ENCODE measurements at places on chromosomes 7 and 10.

DNA sequence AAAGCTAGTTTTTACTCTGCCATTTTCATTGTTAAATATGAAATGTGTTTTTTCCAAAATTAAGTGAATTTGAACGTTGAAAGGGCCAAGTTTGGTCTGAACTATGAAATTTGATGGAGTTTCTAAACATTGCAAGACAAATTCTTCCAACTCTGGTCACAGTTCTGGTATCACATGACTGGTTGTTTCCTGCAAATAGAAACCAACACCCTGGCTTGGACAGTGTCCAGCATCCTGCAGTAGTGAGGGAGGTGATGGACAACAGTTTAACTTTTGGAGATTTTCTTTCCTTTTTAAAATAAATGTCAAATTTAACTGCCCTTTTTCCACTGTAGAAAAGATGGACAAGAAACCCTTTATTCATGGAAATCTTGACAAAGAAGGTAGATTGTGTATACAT lies 54.8 kb upstream of the AGBL3 start:
- DNase-seq: no peak

DNA sequence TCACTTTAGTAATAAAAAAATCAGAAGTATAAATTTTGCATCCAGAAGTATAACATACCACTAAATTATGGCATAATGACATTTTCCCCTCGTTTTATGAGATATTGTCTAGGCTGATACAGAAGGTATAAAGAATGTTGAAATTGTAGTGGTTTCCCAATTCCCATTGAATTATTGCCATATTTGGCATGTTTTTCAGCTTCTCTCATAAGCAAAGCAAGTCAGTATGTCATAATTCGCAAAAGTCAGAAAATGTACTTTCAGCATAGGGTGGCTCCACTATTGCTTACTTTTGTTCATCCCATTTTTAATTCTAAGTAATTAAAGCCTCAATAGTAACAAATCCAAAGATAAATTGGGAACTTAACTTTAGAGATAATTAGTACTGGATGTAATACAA lies 19.7 kb upstream of the PTPRZ1 start:
- DNase-seq: no peak

DNA sequence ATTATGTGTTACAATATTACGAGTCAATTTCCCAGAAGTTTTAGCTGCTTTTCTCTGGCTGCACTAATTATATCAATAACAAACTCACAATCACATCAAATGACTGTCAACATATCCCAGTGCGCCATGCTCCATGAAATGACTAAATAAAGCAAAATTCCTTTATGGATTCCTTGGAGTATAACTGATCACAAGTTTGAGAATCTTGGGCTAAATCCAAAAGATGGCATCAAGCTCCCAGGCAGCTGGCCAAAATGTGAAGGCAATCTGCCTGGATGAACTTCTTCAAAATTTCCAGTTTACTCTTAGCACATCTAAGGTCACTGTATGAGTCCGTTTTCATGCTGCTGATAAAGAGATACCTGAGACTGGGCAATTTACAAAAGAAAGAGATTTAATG lies 210.8 kb downstream of the CCSER2 start:
- DNase-seq: no peak

- DNase-seq: no peak
Measured at GRCh38 chr10:126072622-126073021, 176.3 kb downstream of the FANK1 start.

DNA sequence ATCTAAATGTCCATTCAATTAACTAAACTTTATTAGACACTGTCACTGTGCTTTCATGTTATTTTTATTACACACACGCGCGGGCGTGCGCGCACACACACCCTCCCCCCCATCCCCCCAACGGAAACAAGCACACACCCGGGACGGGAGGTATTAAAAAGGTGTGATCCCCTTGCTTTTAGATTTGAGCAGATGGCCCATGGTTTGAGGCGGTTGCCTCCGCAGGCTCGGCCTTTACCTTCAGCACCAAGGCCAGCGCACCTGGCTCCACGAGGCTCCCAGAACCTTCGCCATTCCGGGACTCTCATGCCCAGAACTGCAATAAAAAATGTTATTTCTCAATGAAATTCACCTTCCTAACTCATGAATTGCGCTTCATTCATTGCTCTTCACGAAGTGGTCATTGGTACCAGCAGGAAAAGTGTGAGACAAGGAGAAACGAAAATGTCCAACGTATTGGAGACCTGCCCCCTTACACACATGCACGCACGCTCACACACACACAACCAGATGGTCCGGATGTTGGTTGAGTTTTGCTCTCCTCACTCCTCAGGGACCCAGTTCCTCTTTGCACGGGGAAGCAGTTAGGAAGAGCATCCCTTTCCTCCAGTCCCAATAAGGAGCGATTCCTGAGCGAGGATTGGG lies 20.8 kb upstream of the PTF1A start:
- no peak for DNase-seq

- no peak for DNase-seq
Measured at GRCh38 chr10:79123547-79123963, 54.8 kb downstream of the ZMIZ1 start.

- DNase-seq: peak; percentile 16
Measured at GRCh38 chr10:131044379-131045111, 267.0 kb downstream of the TCERG1L start.

- no peak for DNase-seq
Measured at GRCh38 chr10:50373821-50374501, 122.6 kb upstream of the ASAH2 start.

- no peak for DNase-seq
Measured at GRCh38 chr10:14673189-14673861, 101.4 kb downstream of the FAM107B start.

DNA sequence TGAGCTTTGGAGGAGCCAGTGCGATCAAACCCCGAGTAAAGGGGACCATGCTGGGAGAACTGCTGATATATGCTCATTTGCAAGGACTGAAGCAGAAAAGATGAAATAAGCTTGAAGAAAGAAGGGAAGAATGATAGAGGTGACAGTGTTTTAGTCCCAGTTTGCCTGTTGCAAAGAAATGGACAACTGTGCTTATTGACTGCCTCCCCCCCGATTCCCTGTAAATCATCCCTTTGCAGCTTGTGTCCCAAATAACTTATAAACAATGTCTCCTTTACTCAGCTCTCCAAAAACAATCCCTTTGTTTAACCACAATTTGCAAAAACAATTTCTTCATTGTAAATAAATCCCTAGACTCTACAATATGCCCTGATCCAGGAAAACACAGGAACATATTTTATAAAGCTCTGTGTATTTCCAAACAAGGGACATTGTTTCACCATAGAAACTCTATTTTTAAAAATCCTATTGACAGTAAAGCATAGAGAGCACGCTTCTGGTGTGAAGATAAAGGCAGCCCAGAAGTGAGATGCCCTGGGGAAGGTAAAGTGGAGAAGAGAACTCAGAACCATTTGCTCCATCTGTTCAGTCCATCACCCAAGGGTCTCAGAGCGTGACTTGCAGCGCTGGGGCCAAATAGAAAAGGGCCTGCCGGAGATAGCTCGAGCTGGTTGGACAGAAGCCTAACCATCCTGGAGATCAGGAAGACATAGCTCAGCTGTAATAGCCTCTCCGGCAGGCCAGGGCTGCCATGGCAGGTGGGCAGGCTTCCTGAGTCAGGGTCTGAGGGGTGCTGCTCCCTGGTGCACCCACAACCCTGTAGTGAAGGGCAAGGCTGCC lies 280.5 kb downstream of the WDR11 start:
- peak; percentile 77 for DNase-seq

- DNase-seq: no peak
Measured at GRCh38 chr10:113053881-113054280, 103.8 kb downstream of the TCF7L2 start.

GRCh38 chr7:132387596-132387995 lies 188.7 kb downstream of the PLXNA4 start:
- DNase-seq: no peak

DNA sequence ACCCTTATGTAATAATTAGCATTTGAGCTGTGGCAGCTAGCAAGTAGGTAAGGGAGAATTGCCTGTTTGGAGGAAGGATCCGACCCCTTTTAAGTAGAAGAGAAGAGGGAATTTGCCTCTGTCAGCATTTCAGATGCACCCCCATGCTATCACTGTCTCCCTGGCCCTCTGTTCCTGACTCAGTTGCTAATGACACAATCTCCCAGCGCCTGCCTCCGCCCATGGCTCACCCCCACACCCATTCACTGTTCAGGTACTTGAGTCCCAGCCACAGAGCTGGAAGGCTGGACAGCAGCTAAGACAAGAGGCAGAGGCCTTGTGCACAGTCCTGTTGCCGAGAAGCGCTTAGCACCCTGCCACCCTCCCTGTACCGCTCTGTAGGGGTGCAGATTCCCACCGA lies 512.3 kb upstream of the GALNT17 start:
- no peak for DNase-seq
